Motor neuron (in vitro differentiated cells): ENCODE measurements at places on chromosomes 13 and 19.
A peak's percentile ranks its signal among the peaks of the same experiment; 100 is the strongest.

GRCh38 chr13:50800091-50800739 lies 43.3 kb downstream of the DLEU7 start:
- no peak for ATAC-seq

GRCh38 chr19:7152568-7152967 lies 83.1 kb downstream of the ZNF557 start:
- no peak for ATAC-seq

DNA sequence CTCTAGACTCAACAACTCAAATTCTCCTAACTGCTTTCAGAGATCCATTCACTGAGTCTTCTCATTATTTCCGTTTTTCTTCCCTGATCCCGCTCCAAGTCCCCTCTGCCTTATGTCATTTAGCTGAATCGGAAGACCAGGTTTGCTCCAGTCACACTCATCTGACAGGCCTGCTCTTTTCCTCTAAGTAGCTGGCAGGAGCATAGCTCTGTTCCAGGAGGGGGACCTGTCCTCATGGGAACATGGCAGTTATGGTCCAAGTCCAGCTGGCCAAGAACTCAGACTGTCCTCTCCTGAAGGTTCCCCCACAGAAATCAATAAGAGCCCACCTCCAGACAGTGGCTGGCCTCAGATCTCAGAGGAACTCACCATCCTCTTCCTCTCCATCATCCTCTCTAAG lies 130.9 kb upstream of the SERP2 start:
- peak; percentile 29 for ATAC-seq

- no peak for ATAC-seq
These were observed 627.7 kb downstream of the FGF9 start for GRCh38 chr13:22298530-22298929.

DNA sequence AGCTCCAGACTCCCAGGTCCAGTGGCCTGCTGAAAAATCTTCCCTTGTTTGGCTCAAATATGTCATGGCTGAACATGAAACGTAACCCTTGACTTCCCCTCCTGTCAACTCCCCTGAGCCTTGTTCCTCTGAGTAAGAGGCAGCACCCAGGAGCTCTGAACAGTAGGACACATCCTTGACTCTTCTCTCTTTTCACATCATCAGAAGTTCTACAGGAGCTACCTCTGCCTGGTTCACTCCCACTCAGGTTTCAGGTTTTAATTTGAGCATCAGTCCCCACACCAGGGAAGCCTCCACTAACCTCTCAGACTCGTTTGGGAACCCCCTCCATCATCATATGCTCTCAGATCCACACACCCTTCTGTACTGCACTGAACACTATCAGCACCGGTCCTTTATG lies 30.3 kb downstream of the ZNF823 start:
- no peak for ATAC-seq

DNA sequence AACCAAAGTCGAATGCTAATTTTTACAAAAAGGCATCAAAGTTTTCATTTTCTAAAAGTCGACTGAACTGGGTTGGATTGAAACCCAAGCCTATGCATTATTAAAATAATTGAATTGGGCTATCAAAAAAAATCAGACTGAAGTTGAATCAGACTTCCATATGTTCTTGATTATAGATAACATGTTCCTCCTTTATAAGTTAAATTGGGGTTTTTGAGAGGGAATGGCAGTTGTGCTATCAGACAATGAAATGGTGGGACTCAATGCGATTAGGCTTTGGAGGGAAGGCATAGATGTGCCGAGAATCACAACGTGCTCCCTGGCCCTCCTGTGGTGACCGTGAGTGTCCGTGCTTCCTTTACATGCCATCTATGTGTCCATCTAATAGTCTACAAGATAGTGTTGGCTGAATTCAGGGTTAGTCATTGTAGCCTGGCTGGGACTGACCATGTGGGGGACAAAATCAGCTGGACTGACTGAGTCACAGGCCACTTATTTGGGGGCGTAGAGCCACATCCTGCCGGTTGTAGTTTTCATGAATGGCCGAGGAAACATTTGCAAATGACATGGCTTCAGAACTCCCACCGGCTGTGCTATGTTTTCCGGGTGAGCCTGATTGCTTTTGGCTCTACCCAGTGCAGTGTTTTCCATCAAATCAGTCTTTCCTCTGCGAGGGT lies 37.1 kb upstream of the OLFM4 start:
- ATAC-seq: no peak
